ENCODE measurements at places on chromosomes 2 and 18.

GRCh38 chr2:170145675-170146432, 32.1 kb upstream of the MYO3B start:
- DNase-seq: no peak

DNA sequence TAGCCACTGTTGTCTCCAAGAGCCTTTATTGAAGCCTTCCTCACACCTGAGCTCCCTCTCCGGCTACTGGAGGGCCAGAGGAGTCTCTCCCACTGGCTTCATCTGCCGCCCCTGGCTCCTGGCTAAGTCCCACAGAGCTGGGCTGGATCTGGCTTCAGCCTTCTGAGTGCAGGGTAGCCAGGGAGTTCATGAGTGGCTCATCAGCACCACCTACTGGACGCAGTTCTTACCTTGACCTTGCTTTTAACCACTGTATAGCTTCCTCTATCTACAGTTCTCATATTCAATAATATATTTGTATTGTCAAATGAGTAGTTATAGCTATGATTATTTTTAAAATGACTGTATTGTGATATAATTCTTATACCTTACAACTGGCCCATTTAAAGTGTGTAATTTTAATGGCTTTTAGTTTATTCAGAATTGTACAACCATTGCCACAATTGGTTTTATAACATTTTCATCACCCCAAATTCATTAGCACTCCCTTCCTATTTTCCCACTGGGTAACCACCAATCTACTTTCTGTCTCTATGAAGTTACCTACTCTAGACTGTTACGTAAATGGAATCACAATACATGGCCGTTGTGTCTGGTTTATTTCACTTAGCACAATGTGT, 17.7 kb downstream of the CNDP1 start:
- DNase-seq: peak; percentile 81

DNA sequence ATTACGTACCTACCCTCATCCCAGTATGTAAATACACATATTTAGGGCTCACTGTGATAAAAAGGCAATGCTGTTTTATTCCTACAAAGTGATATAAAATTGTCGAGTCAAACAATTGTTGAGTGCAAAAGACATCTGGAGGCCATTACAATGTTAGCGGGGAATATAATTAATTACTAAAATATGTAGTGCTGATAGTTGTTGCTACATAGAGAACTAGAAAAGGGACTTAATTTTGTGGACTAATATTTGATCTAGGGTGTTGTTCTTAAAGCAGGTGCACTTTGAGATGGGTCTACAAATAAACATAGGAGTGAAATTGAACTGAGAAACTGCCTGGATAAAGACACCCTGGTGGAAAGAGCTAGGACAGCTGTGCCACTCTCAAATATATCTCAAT, 300.1 kb downstream of the NOL4 start:
- peak; percentile 83 for DNase-seq

- DNase-seq: no peak
These were observed 197.7 kb upstream of the STON1 start for GRCh38 chr2:48332286-48332685.

- DNase-seq: no peak
These were observed 9.7 kb downstream of the DOK1 start for GRCh38 chr2:74564222-74564621.

DNA sequence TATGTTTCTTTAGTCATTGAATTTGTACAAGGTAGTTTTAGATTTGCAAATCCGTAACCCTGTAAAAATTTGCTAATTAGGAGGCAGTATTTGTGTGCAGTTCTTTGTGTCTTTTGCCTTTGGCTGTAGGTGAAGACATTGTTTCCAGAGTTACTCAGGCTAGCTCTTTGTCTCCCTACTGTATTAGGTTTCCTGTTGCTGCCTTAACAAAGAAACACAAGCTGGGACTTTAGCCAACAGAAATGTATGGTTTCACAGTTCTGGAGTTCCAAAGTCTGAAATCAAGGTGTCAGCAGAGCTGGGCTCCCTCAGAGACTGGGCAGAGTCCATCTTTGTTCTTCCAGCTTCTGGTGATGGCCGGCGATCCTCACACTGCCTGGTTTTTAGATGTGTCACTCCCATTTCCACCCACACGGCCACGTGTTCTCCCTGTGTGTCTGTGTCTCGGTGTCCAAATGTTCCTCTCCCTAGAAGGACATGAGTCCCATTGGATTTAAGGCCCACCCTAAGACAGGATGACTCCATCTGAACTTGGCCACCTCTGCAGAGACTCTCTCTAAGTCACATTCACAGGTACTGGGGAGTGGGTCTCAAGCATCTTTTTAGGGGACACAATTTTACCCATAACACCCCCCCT, 309.7 kb downstream of the GALR1 start:
- no peak for DNase-seq

DNA sequence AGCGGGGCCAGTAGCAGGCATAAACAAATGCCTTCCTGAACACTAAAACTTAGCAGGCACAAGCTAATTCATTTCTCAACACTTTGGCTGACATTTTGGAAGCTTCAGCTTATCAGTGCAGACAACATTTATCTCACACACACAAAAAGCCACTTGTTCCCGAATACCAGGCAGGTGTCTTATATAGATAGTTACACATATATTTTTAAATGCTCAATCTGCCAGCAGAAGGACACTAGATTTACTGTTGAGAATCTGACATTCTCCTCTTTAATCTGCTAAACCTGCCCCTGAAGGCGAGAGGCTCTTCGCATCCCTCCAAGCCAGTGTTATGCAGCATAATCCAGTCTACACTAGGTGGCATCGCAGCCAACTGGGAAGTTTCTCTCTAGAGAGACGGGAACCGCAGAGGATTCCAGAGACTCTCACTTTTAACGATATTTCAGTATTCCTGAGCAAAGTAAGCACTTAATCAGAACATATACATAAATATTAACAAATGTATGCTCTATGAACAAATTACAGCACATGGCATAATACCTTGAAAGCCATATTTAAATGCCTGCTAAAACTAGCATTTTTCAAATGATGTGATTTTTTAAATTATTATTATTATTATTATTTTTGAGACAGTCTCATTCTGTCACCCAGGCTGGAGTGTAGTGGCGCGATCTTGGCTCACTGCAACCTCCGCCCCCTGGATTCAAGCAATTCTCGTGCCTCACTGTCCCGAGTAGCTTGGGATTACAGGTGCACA, 90.2 kb upstream of the SCG2 start:
- DNase-seq: no peak

GRCh38 chr2:121186261-121186660, 98.7 kb downstream of the TFCP2L1 start:
- no peak for DNase-seq

GRCh38 chr2:50769406-50770181, 262.3 kb downstream of the NRXN1 start:
- peak; percentile 72 for DNase-seq

DNA sequence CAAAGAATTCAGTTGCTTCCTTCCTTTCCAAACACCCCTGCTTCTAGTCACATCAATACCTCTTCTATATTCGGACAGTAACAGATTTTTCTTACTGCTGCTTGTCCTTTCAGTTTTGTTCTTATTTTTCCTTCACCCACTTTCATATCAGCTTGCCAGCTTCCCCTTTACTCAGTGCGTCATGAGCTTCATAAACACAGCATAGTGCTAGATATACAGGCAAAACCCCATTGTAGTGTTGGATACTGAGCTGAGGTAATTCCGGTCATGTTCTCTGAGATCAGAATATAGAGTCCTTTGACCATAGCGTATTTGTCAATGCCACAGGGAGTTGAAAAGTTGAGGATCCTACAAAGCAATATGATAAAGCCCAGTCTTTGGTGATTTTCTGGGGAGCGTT, 2.4 kb downstream of the FARP2 start:
- DNase-seq: no peak

DNA sequence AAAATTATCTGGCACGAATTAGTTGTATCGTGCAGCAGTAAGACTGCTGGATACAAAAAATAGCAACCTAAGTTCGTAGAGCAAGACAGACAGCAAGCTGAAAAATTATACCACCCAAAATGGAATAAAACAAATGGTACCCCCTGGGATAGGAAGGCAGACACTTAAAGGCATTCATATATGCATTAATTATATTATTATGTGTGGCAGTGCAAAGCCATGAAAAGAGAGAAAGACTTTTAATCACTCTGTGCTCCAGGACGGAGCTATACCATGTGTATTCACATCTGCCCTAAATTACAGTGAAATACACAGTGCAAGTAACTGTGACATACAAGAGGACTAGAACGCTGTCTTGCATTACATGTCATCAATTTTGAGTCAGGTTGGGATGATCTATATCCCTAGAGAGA, 235.9 kb downstream of the GULP1 start:
- DNase-seq: no peak

- no peak for DNase-seq
These were observed 201.3 kb downstream of the RPIA start for GRCh38 chr2:88892788-88893187.

GRCh38 chr2:15224641-15225040, 336.5 kb downstream of the NBAS start:
- no peak for DNase-seq

GRCh38 chr2:133526530-133527300, 41.5 kb downstream of the NCKAP5 start:
- DNase-seq: no peak

GRCh38 chr18:23250893-23251656, 115.8 kb downstream of the CABLES1 start:
- DNase-seq: no peak

- DNase-seq: no peak
These were observed 174.5 kb downstream of the MYCN start for GRCh38 chr2:16114836-16115235.

DNA sequence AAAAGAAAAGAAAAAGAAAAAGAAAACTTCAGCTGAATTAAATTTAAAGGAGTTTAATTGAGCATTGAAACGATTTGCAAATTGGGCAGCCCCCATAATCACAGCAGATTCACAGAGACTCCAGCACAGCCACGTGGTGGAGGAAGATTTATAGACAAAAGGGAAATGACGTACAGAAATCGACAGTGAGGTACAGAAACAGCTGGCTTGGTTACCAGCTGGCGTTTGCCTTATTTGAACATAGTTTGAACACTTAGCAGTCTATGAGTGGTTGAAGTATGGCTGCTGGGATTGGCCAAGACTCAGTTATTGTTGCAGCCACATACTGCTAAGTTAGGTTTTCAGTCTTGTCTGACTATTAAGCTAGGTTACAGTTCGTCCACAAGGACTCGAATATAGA, 312.2 kb upstream of the SLC14A2 start:
- no peak for DNase-seq

DNA sequence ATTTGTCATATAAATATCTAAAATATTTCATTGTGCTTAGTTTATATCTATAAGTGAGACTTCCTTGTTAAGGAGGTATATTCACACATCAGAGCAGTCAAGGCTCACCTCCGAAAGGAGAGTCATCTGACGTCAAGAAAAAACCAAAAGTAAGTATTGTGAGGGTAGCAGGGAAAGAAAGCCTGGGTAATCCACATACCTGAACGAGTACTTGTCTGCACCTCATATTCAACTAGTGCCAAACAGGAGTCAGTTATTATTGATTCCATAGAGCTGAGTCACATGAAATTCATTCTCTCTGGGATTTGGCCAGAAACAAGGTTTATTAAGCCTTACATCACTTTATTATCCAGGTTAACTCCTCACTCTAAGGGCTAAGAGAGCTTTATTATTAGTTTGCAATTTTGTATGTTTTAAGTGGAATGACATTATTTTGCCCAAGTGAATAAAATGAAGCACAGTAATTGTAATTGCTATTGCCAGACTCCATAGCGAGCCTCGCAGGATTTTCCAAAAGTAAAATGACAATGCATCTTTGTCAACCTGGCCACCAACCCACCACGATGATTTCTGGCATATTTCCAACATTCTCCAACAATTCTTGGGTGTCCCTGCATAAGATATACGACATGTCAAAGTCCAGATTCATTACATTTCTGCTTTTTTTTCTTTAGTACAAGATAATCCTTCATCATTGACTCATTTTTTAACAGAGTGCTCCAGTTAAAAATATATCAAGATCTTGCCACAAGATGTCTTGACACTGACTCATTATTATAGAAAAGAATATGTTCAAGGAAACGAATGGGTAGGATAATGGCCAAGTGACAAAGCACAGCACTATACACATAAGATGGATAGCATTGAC, 1210.4 kb upstream of the ACVR2A start:
- DNase-seq: no peak

DNA sequence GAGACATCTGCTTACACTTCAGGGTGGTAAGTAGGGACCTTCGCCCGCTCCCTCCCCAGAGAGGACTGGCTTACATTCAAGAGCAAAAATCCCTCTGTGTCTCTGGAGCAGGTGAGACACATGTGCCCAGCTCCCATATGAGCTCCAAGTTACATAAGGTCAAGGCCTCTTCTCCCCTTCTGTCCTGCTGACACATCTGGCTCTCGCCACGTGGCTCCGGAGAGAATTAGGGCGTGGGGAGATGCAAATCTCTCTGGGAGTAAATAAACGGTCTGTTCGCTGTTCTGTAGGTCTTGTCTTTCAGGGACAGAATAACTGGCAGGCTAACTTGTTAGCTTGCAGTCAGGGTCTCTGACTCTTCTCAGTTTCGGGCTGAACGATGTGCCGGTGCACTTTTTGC, 16.2 kb downstream of the MRO start:
- DNase-seq: no peak

DNA sequence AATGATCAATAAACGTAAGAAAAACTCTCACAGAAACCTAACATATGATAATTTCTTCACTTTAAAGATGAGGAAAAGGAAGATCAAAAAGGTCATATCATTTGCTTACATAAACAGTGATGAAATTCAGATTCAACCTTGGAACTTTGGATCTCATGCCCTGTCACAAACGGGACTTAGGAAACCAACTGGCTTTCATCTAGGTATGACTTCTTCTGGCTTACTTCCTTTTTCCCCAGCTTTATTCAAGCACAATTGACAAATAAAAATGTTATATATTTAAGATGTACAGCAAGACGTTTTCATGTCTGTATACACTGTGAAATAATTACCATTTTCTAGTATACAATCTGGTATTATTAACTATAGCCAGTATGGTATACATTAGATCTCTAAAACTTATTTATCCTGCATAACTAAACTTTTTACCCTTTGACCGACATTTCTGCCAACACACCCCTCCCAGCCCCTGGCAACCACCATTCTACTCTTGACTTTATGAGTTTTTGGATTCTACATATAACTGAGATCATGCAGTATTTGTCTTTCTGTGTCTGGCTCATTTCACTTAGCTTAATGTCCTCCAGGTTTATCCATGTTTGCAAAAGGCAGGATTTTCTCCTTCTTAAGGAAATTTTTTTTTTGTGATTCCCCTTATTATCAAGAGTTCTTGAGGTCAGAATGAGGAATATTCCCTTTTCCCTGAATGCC, 46.0 kb upstream of the COBLL1 start:
- no peak for DNase-seq

DNA sequence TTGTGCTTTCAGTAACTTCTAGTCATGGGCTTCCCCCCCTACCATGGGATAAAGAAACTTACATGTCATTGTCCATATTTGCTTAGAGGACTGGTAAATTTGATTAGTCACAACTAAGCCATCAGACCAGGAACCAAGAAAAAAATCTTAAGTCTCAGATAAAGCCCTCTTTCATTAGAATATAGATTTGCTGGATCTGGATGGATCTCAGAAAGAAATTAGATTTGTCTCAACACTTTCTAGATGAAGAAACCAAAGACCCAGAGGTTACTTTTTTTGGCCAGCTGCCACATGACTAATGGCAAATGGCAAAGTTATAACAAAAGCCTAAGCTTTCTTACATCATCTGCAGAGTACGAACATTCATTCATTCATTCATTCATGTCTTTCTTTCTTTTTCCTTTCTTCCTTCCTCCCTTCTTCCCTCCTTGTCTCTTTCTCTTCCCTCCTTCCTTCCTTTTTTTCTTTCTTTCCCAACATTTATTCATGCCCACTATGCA, 60.2 kb downstream of the CDCA7 start:
- DNase-seq: no peak

Measured in NCI-H1105 treated with DMSO at 0.1 percent for 48 hours (cell line).